A549 (cell line): ENCODE measurements at places on chromosomes 2 and 18. TPM values are rescaled to one million over a fixed set of nuclear protein-coding genes. Genes with fewer than 3 reads are reported as not detected.

- DNase-seq: peak; percentile 2
Measured at GRCh38 chr18:69401226-69401971, 711 bp downstream of the DOK6 start.

GRCh38 chr2:120436460-120436739, 90.5 kb downstream of the INHBB start:
- no peak for DNase-seq

- no peak for DNase-seq
Measured at GRCh38 chr2:174600349-174600748, 2.7 kb upstream of the WIPF1 start.

DNA sequence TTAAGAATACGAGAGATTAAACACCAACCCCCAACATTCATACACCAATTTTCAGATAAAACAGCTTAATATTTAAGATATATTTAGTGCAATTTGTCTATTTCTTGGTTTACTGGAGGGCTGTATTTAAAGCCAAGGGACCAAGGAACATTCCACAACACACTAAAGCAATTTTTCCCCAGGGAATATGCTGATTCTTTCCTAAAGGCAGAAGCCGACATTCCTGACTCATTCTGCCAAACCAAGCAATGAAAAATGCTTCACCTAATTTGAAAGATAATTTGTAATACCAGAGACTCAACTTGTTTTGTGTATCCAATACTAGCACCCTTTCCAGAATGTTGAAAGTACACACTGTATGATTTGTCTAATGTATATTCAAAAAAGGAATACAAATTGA, 1267.6 kb upstream of the PIK3C3 start:
- DNase-seq: no peak

GRCh38 chr2:170026361-170026760, 151.6 kb upstream of the MYO3B start:
- DNase-seq: no peak

DNA sequence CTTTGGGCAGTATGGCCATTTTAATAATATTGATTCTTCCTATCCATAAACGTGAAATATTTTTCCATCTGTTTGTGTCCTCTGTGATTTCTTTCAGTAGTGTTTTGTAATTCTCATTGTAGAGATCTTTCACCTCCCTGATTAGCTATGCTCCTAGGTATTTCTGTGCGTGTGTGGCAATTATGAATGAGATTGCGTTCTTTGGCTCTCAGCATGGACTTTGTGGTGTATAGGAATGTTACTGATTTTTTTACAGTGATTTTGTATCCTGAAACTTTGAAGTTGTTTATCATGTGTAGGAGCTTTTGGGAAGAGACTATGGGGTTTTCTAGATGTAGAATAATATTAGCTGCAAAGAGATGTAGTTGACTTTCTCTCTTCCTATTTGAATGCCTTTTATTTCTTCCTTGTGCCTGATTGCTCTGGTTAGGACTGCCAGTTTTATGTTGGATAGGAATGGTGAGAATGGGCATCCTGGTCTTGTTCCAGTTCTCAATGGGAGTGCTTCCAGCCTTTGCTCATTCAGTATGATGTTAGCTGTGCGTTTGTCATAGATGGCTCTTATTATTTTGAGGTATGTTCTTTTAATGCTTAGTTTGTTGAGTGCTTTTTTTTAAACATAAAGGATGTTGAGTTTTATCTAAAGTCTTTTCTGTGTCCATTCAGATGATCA, 27.0 kb upstream of the THUMPD2 start:
- DNase-seq: no peak

DNA sequence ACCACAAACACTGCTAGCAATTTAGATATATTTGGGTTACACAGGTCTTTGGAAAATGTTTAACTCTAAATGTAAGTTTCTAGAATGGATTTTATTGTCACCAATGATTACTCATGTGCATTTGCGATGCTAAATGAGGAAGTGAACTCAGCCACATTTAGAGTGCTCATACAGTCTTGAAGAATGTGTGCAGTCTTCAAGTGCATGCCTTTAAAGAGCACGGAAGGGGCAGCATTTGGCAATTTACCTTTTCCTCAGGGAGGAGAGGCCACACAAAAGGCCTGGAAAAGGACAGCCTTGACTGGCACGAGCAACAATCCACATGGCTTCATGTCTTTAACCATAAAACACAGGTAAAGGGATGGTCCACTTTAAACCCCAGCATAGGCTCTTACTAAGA, 78.5 kb upstream of the STK17B start:
- no peak for DNase-seq

DNA sequence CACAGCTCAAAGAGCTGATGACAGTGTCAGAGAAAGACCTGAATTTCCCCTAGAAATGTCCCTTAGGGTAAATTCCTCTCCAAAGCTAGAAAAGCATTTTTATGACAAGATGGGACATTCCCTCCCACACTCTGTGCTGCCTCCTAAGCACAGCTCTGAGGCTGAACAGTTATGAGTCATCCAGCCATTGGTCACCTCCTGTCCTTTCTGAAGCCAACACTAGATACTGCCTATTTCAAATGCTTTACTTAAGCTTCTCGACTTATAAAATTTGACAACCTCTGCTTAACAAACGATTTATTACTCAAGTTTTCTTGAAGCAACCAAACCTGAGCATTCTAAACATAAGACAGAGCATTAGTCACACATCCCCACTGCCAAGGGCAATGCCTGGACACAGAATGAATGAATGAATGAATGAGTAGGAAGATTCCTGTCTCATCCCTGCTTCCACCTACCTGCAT, 35.4 kb downstream of the B4GALT6 start:
- DNase-seq: peak; percentile 21

- no peak for DNase-seq
Measured at GRCh38 chr2:239685556-239685955, 284.7 kb upstream of the HDAC4 start.

GRCh38 chr18:25646971-25647370, 295.0 kb upstream of the ZNF521 start:
- no peak for DNase-seq

GRCh38 chr2:172427990-172428831, 825 bp downstream of the ITGA6 start:
- peak; percentile 57 for DNase-seq

GRCh38 chr18:54692463-54692862, 101.4 kb downstream of the DYNAP start:
- DNase-seq: no peak

DNA sequence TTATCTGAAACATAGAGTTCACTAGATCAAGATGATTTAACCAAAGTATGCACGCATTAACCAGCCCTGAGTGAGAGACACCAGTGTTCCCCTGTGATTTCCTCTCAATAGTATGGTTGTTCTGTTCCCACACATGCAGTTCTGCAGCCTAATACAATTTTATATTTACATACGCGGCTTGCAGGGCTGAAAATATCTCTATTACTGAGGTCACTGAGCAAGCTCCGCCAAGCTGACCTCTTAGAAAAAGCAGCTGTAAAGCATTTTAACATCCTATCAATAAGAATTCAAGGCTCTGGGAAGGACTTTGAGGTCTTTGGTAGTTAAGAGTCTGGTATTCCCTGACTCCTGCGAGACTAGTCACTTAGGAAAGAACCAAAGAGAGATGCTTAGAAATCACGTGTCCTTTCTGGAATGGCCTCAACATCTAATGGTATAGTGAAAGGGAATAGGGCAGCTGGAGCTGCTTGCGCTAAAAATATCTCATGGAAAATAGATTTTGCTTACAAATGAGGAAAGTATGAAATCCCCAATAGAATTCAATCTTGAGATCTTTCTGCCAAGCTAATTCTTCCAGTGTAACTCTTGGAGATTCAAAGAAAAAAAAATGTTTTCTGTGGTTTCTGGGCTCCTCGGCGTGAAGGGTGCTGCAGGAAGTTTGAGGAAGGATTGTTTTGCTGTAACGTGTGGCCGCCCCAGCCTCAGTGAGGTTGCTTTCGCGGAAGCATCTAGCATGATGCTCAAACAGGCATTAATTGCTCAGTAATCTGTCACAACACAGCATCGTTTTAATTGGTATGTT, 59.2 kb downstream of the DOCK10 start:
- DNase-seq: no peak

GRCh38 chr2:20174410-20174809, 50.5 kb downstream of the SDC1 start:
- DNase-seq: no peak

- DNase-seq: no peak
Measured at GRCh38 chr2:61247204-61247812, 85.3 kb downstream of the C2orf74 start.

- DNase-seq: no peak
Measured at GRCh38 chr2:106094131-106094841, 99.8 kb downstream of the UXS1 start.

LAMA1 gene
- polyA plus RNA-seq: 0.05 TPM in 2 of 3 replicates, not detected in the other

ADCYAP1 gene
- not detected in 3 replicates for polyA plus RNA-seq

ALPI gene
- polyA plus RNA-seq: not detected in 3 replicates

FRZB gene
- polyA plus RNA-seq: 0.03 to 0.04 TPM in 2 of 3 replicates, not detected in the other
